ENCODE measurements at places on chromosomes 5 and 9.

GRCh38 chr5:35902046-35902672 lies 36.3 kb downstream of the CAPSL start:
- no peak for DNase-seq

GRCh38 chr5:57858905-57859304 lies 376.3 kb upstream of the ACTBL2 start:
- DNase-seq, result no peak

GRCh38 chr9:2307480-2307879 lies 292.3 kb downstream of the SMARCA2 start:
- DNase-seq, result no peak

DNA sequence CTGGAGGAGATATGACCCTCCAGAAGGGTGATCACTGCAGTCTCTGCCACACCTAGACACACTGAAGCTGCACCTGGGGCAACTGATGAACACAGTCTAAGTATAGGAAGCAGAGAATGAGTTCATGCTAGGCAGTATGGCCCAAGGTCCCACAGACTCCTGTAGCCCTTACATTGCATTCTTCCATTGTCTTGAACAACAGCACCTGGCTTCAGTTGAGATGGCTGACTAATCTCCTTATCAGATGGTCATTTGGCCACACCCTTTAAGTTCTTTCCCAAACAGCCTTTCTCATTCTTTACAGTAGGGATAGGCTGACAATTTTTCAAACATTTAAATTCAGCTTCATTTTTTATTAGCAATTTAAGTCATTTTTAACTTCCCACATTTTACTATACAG lies 23.1 kb downstream of the CENPK start:
- DNase-seq, result no peak

DNA sequence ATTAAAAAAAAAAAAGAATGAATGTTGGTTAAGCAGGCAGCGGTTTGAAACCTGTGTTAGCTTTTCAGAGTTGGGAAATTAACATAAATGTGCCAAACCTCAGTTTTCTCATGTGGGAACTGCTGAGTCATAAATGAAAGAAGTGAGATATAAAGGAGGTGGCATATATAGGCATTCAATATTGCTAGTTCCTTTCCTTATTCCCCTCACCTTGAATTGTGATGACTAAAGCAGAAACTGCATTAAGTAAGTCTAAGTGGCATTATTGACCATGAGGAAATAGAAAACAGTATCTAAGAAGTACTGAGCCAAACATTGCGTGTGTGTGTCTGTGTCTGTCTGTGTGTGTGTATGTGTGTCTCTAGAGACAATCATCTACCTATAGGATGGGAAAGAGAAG lies 691.2 kb downstream of the TLR4 start:
- no peak for DNase-seq

DNA sequence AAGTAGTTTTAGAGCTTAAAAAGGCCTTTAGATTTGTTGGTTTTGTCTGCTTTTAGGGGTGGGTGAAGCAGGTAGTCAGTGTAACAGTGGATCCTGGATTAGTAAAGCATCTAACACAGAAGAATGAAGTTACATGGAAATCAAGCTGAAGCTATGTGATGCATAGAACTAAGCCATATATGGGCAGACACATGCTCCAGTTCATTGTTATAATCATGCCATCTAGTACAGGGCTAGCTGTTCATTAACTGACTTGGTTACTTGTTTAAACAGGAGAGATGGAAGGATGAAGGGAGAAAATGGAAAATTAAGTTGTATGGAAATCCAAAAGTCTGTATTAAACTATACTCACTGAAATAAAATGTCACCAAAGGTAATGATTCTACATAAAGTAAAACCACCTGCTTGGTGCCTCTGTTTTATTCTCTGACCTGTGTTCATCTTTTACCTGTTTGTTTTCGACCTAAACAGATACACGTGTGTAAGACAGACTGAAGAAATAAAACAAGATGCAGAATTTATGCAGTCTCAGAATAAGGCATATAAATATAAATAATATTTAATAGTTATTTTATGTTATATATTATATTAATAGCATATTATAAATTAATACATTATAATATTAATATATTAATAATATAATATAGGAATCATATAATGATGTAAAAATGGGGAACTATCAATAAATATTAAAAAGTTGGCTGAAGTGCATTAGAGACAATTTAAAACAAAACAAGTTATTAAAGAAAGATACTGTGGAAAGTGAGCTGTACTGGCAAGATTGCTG lies 33.9 kb downstream of the MRPS30 start:
- DNase-seq, result no peak

DNA sequence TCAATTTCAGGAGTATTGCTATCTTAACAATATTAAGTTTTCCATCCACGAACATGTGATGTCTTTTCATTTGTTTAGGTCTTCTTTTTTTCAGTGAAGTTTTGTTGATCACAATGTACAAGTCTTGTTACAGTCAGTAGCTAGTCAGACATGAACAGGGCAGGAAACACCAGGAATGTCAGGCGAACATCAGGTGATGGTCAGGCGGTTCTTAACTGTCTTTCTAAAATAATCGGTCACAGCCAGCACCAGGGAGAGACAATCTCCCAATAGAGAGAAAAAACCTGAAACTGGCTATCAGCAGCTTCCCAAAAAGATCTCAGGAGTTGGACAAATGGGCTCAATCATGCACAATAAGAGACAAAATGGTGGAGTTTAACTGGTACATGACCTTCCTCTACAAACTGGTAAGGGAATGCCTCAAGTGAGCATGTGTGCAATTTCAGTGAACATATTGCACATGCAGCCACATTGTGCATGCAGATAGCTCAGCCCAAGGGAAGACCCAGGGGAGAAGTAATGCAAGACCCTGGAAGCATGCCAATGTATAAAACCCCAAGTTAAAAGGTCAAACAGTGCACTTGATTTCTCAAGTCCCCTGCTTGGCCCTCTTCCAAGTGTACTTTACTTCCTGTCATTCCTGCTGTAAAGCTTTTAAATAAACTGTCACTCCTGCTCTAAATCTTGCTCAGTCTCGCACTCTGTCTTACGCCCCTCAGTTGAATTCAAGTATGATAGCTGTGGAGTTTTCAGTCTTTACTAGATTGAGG lies 176.1 kb upstream of the RASEF start:
- no peak for DNase-seq

- DNase-seq, result no peak
These were observed 26.0 kb upstream of the JAK2 start for GRCh38 chr9:4959031-4959430.

DNA sequence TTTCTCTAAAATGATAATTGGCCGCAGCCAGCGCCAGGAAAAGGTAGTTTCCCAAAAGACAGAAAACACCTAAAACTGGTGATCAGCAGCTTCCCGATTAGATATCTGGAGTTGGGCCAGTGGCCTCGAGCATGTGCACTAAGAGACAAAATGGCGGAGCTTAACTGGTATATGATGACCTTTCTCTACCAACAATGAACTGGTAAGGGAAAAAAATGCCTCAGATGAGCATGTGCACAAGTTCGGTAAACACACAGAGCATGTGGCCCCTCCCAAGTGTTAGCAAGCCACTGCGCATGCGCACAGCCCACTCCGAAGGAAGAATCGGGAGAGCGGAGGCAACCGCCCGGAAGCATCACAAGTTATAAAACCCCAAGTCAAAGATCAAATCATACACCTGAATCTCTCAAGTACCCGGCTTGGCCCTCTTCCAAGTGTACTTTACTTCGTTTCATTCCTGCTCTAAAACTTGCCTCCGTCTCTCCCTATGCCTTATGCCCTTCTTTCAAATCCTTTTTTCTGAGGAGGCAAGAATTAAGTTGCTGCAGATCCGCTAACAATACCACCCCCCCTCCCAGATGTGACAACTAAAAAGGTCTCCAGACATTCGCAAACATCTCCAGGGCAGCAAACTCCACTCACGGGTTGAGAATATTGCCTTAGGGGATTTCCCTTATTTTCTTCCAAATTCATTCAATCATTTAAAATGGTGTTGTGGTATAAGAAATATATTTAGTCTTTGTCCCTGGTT lies 15.0 kb upstream of the PTBP3 start:
- DNase-seq, result peak; percentile 52

- no peak for DNase-seq
These were observed 4.7 kb upstream of the ISCA1 start for GRCh38 chr9:86287013-86287412.

DNA sequence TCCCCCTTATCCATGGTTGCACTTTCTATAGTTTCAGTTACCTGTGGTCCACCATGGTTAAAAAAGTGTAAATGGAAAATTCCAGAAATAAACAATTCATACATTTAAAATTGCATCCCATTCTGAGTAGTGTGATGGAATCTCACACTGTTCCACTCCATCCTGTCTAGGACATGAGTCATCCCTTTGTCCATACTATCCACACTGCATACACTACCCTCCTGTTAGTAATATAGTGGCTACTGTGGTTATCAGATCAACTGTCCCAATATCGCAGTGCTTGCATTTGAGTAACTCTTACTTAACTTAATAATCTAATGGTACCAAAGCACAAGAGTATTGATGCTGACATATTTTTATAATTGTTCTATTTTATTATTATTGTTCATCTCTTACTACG lies 100.7 kb downstream of the RAB3C start:
- DNase-seq, result no peak

GRCh38 chr9:5278486-5278885 lies 26.0 kb downstream of the RLN2 start:
- no peak for DNase-seq

DNA sequence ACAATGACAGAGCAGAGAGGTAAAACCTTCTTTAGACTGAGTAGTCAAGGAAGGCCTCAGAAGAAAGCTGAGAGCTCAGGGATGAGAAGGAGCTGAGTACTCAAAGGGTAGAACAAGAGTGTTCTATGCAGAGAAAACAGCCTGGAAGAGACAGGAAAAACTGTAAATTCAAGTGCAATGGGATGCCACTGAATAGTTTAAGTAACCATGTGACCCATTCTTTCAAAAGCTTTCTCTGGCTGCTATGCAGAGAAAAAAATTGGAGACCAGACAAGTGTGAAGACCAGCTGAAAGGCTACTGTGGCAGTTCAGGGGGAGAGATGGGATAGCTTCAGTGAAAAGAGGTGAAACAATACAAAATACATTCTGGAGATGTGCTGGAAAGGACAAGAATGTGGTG lies 61.3 kb upstream of the RNF38 start:
- no peak for DNase-seq

GRCh38 chr5:139951296-139951924 lies 91.7 kb downstream of the NRG2 start:
- no peak for DNase-seq

DNA sequence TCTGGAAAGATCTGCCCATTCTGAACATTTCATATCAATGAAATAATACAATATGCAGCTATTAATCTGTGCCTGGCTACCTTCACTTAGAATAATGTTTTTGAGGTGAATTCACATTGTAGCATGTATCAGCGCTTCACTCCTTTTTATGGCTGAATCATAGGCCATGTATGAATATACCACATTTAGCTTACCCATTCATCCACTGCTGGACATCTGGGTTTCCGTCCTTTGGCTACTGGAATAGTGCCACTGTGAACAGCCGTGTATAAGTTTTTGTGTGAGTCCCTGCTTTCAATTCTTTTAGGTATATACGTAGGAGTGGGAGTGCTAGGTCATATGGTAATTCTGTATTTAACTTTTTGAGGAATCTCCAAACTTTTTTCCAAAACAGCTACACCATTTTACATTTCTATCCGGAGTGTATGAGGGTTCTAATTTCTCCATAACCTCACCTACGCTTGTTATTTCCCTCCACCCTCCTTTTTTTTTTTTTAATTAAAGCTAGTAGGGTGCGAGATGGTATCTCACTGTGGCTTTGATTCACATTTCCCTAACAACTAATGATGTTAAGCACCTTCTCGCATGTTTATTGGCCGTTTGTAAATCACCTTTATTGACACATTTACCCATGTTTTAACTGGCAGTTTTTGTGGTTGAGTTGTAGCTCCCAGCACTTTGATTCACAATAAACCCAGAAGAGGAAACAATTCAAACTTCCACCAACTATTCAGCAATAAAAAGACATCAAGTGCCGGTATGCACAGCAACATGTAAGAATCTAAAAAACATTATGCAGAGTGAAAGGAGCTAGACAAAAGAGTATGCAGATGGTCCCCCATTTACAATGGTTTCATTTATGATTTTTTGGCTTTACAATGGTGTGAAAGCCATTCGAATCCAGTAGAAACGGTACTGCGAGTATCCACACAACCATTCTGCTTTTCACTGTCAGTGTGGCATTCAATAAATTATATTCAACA lies 8.1 kb downstream of the SEMA4D start:
- DNase-seq, result no peak

- peak; percentile 39 for DNase-seq
These were observed 6.1 kb upstream of the TNIP1 start for GRCh38 chr5:151086905-151087360.

GRCh38 chr5:106601620-106602019 lies 1069.1 kb downstream of the EFNA5 start:
- DNase-seq, result no peak

DNA sequence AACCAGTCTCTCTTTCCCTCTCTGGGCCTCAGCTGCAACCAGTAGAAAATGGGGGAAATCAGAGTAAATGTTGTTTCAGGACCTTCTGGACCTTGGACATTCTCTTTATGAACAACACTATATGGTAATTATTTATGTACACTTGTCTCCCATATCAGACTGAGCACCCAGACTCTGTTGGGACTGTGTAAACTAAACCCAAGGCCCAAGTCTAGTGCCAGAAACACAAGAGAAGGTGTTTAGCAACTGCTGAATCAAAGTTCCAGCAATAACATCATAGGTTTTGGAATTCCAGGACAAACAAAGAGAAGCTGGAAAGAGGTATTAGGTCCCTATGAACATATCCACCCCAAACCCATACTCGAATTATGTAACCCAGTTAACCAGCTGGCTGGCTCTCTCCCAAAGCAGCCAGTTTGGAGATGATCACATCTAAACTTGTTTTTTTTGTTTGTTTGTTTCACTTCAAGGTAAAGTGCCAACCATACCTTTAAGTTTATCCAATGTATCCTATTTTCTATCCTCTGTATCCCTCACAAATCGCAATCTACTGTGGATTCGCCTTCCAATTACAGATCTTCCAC lies 1.9 kb upstream of the RNF38 start:
- DNase-seq, result no peak

DNA sequence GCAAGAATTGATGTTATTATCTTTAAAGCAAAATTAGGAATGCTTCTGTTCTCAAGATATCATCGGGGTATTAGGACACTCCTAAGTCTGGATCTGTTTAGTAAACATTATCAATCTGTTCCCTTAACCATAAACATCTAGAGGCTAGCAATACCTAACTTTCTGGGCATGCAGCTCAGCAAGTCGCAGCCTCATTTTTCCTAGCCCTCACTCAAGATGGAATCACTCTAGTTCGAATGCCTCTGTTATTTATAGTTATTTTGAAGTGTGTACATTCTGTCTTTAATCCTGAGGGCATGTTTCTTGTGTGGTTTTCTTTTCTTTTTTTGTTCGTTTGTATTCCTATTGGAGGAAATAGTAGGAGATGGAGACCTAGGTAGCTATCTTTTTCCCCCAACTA lies 66.9 kb downstream of the FER start:
- DNase-seq, result no peak

- peak; percentile 48 for DNase-seq
These were observed 1.1 kb upstream of the JADE2 start for GRCh38 chr5:134524272-134524825.

- no peak for DNase-seq
These were observed 1.7 kb downstream of the CCNG1 start for GRCh38 chr5:163439092-163439425.

Data from stimulated activated CD8-positive, alpha-beta memory T cell treated with anti-CD3 and anti-CD28 coated beads, Interleukin-12 subunit alpha, Interleukin-12 subunit beta, amount 100 ng/mL, for 4 hours (primary cell).